ENCODE measurements at places on chromosomes 12 and 14. TPM values are rescaled to one million over a fixed set of nuclear protein-coding genes. Genes with fewer than 3 reads are reported as not detected.

P2RX2 gene
- total RNA-seq: not detected

- DNase-seq: no peak
Observed at GRCh38 chr14:57502586-57503254, 9.1 kb upstream of the CCDC198 start.

DNA sequence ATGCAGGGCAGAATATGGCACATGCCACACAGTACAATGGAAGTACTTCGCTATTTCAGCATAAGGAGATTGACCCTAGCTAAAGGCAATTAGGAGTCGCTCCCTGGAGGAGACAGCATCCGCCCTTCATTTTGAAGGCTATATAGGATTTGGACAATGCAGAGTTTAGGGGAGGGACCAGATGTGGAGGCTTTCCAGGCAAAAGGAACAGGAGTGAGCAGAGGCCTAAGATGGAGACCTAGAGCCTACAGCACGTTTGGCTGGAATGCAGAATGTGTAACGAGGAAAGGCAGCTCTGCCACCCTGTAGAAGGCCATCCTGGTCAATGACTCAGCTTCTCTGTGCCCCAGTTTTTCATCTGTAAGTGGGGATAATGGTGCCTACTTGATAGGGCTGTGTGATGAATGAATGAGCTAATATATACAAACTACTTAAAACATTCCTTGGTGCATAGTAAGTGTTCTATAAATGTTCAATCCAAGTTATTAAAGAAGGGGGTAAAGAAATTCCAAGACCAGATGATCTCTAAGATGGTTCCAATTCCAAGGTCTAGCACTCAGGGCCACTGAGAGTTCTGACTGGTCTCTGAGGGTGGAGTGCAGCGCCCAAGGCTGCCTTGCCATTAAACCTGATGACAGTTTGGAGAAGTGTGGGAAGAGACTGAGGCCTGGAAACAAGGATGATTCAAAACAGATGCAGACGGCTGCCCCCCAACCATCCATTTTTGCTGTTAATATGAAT lies 54.3 kb upstream of the FRMD6 start:
- DNase-seq: no peak

BHLHE41 gene
- 0.17 TPM for total RNA-seq

GRCh38 chr12:14244876-14245669 lies 120.4 kb upstream of the ATF7IP start:
- DNase-seq: no peak

DNA sequence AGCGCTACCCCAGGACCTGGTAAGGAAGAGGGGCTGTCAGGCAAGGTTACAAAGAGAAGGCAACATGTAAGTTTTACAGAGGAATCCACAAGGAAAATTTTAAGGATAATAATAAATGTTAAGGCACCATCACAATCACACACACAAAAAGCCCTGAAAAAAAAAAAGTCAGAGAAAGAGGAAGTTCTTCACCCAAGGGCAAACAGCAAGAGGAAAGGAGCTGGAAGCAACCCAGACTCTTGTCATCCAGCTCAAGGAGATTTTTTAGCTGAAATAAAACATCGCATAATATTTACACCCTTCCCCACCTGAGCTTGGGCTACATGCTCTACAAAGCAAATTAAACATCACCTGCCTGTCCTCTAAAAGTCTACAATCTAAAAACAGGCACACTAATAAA lies 9.5 kb downstream of the SPTB start:
- DNase-seq: no peak

GRCh38 chr12:27289414-27289813 lies 43.2 kb upstream of the BMAL2 start:
- no peak for DNase-seq

SYNDIG1L gene
- not detected for total RNA-seq

MYH6 gene
- 0.05 TPM for total RNA-seq

CLEC4D gene
- 0.51 TPM for total RNA-seq

NRXN3 gene
- total RNA-seq: 1.2 TPM

DNA sequence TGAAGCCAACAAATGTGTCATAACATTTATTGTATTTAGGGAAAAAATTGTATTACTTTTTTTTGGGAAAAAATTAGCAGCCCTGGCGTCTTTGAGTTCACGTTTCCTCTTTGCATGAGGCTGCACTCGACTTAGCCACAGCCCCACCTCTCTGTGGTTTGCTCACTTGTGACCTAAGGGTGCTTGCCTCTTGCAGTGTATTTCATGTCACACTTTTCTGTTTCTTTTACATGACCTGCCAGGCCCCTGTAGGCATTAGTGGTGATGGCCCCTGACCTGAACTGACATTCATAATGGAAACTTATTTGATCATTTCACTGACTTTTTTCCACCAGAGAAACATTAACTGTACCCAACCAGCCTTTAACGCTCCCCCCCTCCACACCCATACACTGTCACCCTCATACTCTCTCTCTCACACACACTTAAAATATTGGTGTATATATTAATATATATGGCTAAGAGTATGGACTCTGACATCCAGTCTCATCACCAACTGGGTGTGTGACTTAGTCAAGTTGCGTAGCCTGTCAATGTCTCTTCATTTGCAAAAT lies 122.9 kb downstream of the PRKCH start:
- no peak for DNase-seq

SERPINA5 gene
- 250 TPM for total RNA-seq

GRCh38 chr12:89474615-89475014 lies 50.0 kb downstream of the GALNT4 start:
- no peak for DNase-seq

- no peak for DNase-seq
Observed at GRCh38 chr12:54051874-54052437, 1.7 kb upstream of the HOXC4 start.

- no peak for DNase-seq
Observed at GRCh38 chr12:104360983-104361707, 57.6 kb downstream of the EID3 start.

GRCh38 chr12:108357834-108358579 lies 18.9 kb upstream of the CMKLR1 start:
- DNase-seq: no peak

ARF3 gene
- total RNA-seq: 21.6 TPM

INHBC gene
- total RNA-seq: 102 TPM

NINJ2 gene
- total RNA-seq: 14.9 TPM

- DNase-seq: no peak
Observed at GRCh38 chr14:70077720-70078119, 111.0 kb downstream of the SLC8A3 start.

DNA sequence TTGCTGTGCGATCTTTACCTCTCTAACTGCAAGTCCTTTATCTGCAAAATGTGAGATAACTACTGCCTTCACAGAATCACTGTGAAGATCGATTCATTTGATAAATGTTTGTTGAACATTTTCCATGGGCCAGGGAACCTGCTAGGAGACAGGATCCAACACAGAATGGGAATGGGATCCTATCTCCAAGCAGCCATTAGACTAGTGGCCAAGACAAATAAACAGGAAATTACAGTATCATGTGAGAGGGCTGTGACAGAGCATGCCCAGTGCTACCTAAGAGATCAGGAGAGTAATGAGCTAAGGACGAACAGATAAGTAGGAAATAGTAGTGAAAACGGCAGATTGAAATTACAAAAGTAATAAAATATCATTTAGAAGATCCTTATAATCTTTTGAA lies 105.7 kb downstream of the GRIN2B start:
- DNase-seq: no peak

SYT10 gene
- total RNA-seq: 0.14 TPM

DNA sequence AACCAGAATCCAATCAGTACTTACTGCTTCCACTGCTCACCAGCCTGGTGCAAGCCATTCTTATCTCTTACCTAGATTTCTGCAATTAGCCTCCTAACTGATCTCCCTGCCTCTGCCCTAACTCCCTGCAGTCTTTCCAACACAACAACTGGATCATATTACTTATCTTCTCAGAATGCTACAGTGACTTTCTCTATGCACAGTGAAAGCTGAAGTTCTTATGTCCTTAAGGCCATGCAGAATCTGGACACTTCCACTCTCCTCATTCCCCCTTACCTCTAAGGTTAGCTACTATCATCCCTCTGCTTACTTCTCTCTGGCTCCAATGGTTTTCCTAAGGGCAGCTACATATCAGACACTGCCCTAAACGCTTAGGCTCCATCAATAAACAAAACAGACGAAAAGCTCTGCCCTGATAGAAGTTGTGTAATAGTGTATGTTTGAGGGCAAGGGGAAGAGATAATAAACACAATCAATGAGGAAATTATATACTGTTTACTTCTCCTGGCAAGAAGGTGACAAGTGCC lies 4.0 kb downstream of the KTN1 start:
- no peak for DNase-seq

DNA sequence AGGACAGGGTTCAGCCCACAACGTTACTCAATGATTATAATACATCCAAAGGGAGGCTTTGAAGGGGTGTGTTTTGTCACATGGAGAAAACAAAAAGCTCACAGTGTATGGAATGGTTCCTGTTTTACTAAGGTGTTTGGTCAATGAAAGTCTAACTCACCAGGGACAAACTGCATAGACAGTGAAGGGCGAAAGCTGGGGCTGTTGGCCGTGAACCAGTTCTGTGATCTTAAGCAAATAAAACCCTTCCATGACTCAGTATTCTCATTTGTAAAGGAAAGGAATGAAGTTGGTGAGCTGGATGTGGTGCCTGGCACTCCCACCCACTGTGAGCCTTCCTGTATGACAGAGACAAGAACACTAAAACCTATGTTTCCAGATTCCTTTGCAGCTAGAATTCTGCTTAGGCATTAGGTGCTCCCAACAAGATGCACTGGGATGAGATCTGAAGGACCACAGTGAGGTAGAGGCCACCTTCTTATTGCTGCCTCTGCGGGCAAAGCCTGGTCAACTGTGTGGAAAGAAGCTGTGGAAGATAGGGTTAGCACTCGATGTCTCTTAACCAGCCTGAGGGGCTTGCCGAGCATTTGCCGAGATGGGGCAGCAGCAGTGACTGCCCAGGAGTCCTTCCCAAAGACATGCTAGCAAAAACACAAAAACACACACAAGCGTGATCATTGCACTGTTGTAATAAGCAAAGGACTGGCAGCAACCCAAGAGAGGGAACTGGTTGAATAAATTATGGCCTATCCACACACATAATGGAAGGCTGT lies 48.5 kb downstream of the VCPKMT start:
- no peak for DNase-seq

- DNase-seq: no peak
Observed at GRCh38 chr14:59132796-59133494, 55.5 kb upstream of the DAAM1 start.

GRCh38 chr14:104554608-104555429 lies 24.7 kb upstream of the C14orf180 start:
- DNase-seq: no peak

SLCO1C1 gene
- total RNA-seq: not detected

GRCh38 chr14:100428727-100429126 lies 105.6 kb downstream of the SLC25A47 start:
- DNase-seq: no peak

ACSS3 gene
- 94.3 TPM for total RNA-seq

KCNK10 gene
- not detected for total RNA-seq

GRCh38 chr12:52156757-52157565 lies 34.9 kb downstream of the KRT80 start:
- DNase-seq: peak; percentile 76

SERPINA10 gene
- total RNA-seq: 256 TPM

All from liver (tissue), 10 donors.